ENCODE measurements at places on chromosomes 3 and 15. TPM values are rescaled to one million over a fixed set of nuclear protein-coding genes. Genes with fewer than 3 reads are reported as not detected.

GOLGA8O gene
- total RNA-seq: 5.7 TPM

ANXA2 gene
- 566 TPM for total RNA-seq

DOCK3 gene
- 1.6 TPM for total RNA-seq

SLC15A2 gene
- total RNA-seq: 2.5 TPM

SPTSSB gene
- not detected for total RNA-seq

ST3GAL6 gene
- not detected for total RNA-seq

RASL12 gene
- total RNA-seq: not detected

NBEAL2 gene
- total RNA-seq: 254 TPM

ITIH1 gene
- not detected for total RNA-seq

ZNF502 gene
- 0.95 TPM for total RNA-seq

PCCB gene
- total RNA-seq: 26.9 TPM

DNA sequence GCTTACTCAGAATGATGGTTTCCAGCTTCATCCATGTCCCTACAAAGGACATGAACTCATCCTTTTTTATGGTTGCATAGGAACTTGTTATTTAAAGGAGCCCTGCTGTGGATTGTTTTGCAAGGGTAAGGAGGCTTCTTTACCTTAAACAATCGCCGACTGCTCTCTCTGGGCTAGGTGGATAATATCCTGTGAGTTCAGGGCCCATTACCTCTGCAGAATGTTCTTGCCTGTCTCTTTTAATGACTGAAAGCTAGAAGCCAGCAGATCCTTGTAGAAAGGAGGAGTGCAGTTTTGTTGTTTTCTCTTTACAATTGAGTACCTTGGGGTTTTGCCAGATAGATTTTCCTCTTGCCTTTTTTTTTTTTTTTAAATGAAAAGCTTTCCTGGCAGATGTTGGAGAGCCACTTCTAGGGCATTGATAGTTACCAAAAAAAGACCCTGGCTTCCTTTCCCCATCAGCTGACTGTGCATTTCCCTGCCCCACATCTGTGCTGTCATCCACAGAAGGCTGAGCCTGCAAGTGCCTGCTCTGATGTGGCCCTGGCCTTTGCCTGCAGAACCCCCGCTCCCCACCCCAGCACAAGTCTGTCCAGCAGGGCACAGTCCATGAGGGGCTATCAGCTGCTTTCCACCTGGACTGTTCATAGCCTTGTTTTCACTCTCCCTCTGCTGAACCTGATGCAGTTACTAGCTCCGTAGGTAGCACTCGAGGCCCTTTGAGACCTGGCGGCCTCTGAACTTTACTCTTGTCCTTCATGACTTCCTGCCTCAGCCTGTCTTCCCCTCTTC lies 113.1 kb downstream of the CHCHD6 start:
- no peaks in the 10 kb centered on the region for H3K27me3 ChIP-seq
- H3K4me1 ChIP-seq: no peaks in the 10 kb centered on the region
- H3K4me3 ChIP-seq: no peak overlapping the region
- no peaks in the 10 kb centered on the region for H3K36me3 ChIP-seq

- no peaks in the 10 kb centered on the region for H3K4me1 ChIP-seq
- H3K4me3 ChIP-seq: no peak overlapping the region
- H3K27me3 ChIP-seq: no peaks in the 10 kb centered on the region
- no peak overlapping the region for H3K27ac ChIP-seq
- no peak for DNase-seq
Measured at GRCh38 chr3:44396200-44397171, 57.9 kb downstream of the TCAIM start.

- no peak overlapping the region for H3K4me3 ChIP-seq
- H3K27me3 ChIP-seq: peaks cover 3% of the 10 kb centered on the region
- DNase-seq: no peak
- no peaks in the 10 kb centered on the region for H3K4me1 ChIP-seq
- no peak overlapping the region for H3K27ac ChIP-seq
Measured at GRCh38 chr15:99210334-99210733, 39.0 kb downstream of the TTC23 start.

- no peak for DNase-seq
- H3K4me3 ChIP-seq: no peak overlapping the region
- H3K4me1 ChIP-seq: no peaks in the 10 kb centered on the region
- no peak overlapping the region for H3K27ac ChIP-seq
Measured at GRCh38 chr3:176840641-176841286, 356.5 kb downstream of the TBL1XR1 start.

DNA sequence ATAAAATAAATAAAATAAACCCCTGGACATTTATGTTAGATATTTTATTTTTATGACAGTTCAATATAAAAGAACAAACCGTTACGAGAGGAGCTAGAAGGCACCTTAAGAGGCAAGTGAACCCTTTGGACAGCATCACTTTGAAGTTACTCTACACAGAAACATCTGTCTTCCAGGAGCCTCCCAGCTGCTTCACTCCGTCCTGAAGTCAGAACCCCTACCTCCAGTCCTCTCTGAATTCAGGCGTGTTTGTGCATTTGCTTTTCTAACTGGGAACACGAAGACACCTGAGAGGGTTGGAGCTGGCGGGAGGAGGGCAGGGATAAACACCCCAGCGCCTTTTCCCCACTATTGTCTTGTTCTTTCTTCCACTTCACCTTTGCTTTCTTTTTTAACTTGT lies 46.2 kb downstream of the CMTM7 start:
- H3K4me3 ChIP-seq: no peak overlapping the region
- peaks cover 70% of the 10 kb centered on the region for H3K4me1 ChIP-seq
- no peak overlapping the region for H3K27ac ChIP-seq
- H3K36me3 ChIP-seq: peaks cover 18% of the 10 kb centered on the region
- DNase-seq: no peak

GRCh38 chr3:110753516-110753915 lies 318.1 kb upstream of the NECTIN3 start:
- peaks cover 4% of the 10 kb centered on the region for H3K27me3 ChIP-seq
- H3K4me3 ChIP-seq: no peak overlapping the region
- H3K27ac ChIP-seq: no peak overlapping the region
- DNase-seq: no peak
- no peaks in the 10 kb centered on the region for H3K4me1 ChIP-seq
- H3K36me3 ChIP-seq: no peaks in the 10 kb centered on the region

- DNase-seq: no peak
- H3K27me3 ChIP-seq: no peaks in the 10 kb centered on the region
- no peak overlapping the region for H3K4me3 ChIP-seq
- H3K36me3 ChIP-seq: no peaks in the 10 kb centered on the region
- H3K4me1 ChIP-seq: peaks cover 1% of the 10 kb centered on the region
Measured at GRCh38 chr15:100105101-100105500, 236.7 kb downstream of the ADAMTS17 start.

DNA sequence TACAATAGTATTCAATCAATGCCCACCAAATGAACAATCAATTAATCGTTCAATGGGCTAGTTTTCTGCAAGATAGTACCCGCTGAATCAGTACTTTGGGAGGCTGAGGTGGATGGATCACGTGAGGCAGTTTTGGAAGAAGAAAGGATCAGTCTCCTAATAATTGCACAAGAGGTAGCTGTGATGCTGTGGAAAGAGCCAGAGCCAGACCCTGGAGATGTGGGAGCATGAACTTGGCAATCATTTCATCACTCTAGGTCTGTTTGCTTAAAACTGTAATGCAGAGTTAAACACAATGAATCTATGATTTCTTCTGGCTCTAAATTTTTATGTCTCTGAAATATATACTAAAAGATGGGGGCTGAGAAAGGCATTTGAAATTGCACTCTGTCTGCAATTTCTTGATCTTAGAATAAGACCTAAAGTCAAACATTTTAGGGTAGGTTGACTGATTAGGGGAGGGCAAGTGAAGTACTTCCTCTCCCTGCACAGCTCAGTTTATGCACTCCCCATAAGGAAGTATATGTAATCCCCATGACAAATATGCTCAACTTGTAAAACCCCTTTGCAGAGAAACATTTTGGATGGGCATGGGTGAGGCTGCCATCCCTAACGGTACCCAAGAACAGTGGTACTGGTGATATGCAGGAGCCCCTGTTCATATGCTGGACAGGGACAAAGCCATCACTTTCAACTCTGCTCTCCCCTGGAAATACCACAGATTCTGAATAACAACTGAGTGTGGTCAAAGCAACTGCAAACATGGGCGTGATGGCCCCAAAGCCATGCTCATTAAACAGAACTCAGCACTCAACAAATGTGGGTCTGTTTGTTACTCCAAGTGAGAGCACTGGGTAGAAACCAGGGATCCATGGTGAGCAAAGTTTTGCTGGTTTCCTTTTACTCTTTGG lies 28.6 kb upstream of the SPATA12 start:
- no peak for DNase-seq
- H3K4me3 ChIP-seq: no peak overlapping the region
- H3K36me3 ChIP-seq: no peaks in the 10 kb centered on the region
- H3K27me3 ChIP-seq: peaks cover 6% of the 10 kb centered on the region

GRCh38 chr3:32506466-32506865 lies 3.8 kb upstream of the CMTM6 start:
- no peak overlapping the region for H3K4me3 ChIP-seq
- peaks cover 5% of the 10 kb centered on the region for H3K36me3 ChIP-seq
- no peak for DNase-seq
- no peak overlapping the region for H3K27ac ChIP-seq
- H3K4me1 ChIP-seq: peaks cover 15% of the 10 kb centered on the region

DNA sequence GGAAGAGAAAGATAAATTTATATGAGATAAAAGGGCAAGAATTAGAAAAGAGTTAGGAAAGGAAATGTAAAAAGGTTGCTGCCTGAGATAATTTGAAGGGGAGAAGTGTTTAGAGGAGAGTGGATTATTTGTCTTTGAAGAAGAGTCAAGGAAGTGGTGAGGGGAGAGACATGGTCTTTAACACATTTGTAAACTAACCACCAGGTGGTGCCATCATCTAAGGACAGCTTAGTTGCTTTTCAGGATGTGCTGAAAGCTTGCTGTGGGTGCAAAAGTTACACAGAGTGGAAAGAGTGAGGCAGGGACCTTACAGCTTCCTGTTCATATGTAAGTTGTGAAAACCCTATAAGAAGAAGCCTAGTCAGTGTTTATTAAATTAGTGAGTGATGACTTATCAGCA lies 114.1 kb upstream of the DNAJC19 start:
- H3K27ac ChIP-seq: no peak overlapping the region
- no peaks in the 10 kb centered on the region for H3K27me3 ChIP-seq
- no peaks in the 10 kb centered on the region for H3K4me1 ChIP-seq

DNA sequence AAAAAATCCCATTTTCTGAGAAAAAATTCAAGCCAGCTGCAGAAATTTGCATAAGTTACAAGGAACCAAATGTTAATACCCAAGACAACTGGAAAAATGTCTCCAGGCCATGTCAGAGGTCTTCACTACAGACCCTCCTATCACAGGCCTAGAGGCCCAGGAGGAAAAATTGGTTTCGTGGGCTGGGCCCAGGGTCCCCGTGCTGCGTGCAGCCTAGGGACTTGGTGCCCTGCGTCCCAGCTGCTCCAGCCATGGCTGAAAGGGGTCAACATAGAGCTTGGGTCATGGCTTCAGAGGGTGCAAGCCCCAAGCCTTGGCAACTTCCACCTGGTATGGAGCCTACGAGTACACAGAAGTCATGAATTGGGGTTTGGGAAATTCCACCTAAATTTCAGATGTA lies 78.0 kb downstream of the MYH15 start:
- H3K36me3 ChIP-seq: peaks cover 6% of the 10 kb centered on the region
- no peaks in the 10 kb centered on the region for H3K27me3 ChIP-seq
- peaks cover 3% of the 10 kb centered on the region for H3K4me1 ChIP-seq
- no peak for DNase-seq

DNA sequence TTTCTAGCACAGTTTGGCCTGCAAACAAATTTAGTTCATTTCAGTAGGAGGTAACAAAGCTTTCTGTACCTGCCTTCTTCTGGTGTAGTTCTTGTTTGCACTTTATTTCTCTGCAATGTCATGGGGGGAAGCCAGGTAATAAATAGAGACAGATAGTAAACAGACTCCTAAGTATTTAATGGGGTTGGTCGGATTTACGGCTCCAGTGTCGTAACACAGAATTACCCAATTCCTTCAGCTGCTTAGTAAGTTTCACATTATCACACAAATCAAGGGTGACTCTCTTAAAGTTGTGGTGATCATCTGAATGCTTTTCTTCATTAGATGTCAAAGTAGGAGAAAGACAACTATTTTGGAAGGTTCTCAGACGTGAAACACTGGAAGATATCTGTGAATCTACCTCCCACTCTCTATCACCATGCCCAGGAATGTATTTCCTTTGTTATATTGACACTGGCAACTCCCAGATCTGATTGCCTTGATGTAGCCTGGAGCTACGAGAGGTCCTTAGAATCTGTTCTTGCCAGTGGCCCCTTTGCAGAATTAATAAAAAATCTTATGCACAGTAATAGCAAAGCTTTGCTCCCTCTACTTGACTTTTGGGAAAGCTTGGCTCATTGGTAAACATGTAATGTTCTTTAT lies 25.0 kb upstream of the TMC3 start:
- no peaks in the 10 kb centered on the region for H3K36me3 ChIP-seq
- no peaks in the 10 kb centered on the region for H3K4me1 ChIP-seq
- no peak for DNase-seq
- no peak overlapping the region for H3K4me3 ChIP-seq

GRCh38 chr15:29711531-29711930 lies 110.7 kb downstream of the TJP1 start:
- no peak overlapping the region for H3K27ac ChIP-seq
- DNase-seq: no peak
- H3K36me3 ChIP-seq: no peaks in the 10 kb centered on the region
- H3K4me1 ChIP-seq: no peaks in the 10 kb centered on the region

GRCh38 chr3:128697341-128697740 lies 28.6 kb upstream of the RAB7A start:
- H3K4me1 ChIP-seq: peaks cover 7% of the 10 kb centered on the region
- no peak overlapping the region for H3K4me3 ChIP-seq
- H3K27ac ChIP-seq: no peak overlapping the region
- peaks cover 11% of the 10 kb centered on the region for H3K27me3 ChIP-seq

GRCh38 chr3:52305926-52306325 lies 10.2 kb upstream of the DNAH1 start:
- H3K27me3 ChIP-seq: no peaks in the 10 kb centered on the region
- peaks cover 7% of the 10 kb centered on the region for H3K4me1 ChIP-seq
- peaks cover 7% of the 10 kb centered on the region for H3K36me3 ChIP-seq
- no peak overlapping the region for H3K4me3 ChIP-seq
- no peak overlapping the region for H3K27ac ChIP-seq
- DNase-seq: no peak

GRCh38 chr15:61951949-61952348 lies 108.3 kb downstream of the VPS13C start:
- no peak overlapping the region for H3K4me3 ChIP-seq
- no peak for DNase-seq
- no peaks in the 10 kb centered on the region for H3K4me1 ChIP-seq
- peaks cover 56% of the 10 kb centered on the region for H3K36me3 ChIP-seq
- H3K27ac ChIP-seq: no peak overlapping the region

- no peaks in the 10 kb centered on the region for H3K4me1 ChIP-seq
- no peak overlapping the region for H3K27ac ChIP-seq
- no peaks in the 10 kb centered on the region for H3K36me3 ChIP-seq
- H3K27me3 ChIP-seq: no peaks in the 10 kb centered on the region
Measured at GRCh38 chr3:29484633-29485032, 203.8 kb downstream of the RBMS3 start.

DNA sequence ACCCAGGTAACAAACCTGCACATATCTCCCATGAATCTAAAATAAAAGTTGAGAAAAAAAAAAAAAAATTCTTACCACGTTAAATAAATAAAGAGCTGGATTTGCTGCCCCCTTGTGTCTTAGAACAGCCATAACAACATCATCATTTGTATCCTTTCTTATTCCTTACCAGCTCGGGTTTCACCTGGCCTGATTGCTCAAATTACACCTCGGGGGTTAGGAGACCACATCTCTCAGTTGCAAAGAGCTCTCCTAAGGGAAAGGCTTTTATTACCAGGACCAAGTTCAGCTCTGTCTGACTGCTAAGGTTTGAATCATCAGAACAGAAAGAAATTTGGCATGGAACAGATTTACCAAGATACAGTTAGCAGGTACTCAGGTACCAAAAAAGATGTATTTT lies 25.8 kb upstream of the RPL39L start:
- H3K27ac ChIP-seq: no peak overlapping the region
- peaks cover 5% of the 10 kb centered on the region for H3K4me1 ChIP-seq
- no peak overlapping the region for H3K4me3 ChIP-seq

GRCh38 chr15:26804063-26804804 lies 31.4 kb upstream of the GABRB3 start:
- no peak overlapping the region for H3K4me3 ChIP-seq
- H3K27ac ChIP-seq: no peak overlapping the region
- no peaks in the 10 kb centered on the region for H3K4me1 ChIP-seq

Data from activated CD4-positive, alpha-beta memory T cell treated with anti-CD3 and anti-CD28 coated beads, Interleukin-2, amount 10 ng/mL, durations not matched to agents 7 days and 5 days (primary cell).